Upper lobe of right lung (tissue), 1 donor: ENCODE measurements at places on chromosomes 4 and X.

GRCh38 chr4:99091216-99091575 lies 2.6 kb upstream of the ADH5 start:
- H3K36me3 ChIP-seq, result no peaks in the 10 kb centered on the region
- peak overlapping the region; percentile 96 for H3K27ac ChIP-seq
- H3K4me3 ChIP-seq, result no peak overlapping the region
- peaks cover 17% of the 10 kb centered on the region for H3K4me1 ChIP-seq
- H3K27me3 ChIP-seq, result no peaks in the 10 kb centered on the region

DNA sequence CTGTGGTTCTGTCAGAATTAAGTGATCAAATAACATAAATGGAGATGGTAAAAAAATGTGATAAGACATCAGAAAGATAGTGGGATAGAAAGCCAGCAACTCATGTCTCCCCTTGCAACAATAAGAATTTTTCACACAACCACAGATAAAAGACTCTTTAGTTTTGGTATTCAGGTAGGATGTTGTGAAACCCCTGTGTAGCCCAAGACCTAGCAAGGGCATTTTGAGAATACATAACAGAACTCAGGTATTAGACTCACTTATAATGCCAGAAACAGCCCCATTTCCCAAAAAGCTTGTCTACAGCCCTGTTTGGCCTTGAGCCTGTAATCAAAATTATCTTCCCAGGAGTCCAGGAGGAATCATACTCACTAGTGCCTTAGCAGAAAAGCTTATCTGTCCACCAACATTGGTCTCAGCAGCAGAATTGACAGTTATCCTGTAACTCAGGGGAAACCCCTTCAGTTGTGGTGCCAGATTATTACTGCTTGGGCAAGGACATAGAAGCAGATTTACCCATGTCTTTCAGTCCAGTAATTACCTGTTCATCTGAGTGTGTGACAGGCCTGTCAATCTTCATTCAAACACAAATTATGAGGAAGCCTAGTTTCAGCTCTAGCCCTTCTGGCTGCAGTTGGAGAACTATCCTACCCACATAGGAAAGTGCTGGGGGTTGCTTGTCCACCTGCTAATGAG lies 41.0 kb upstream of the UGT2B17 start:
- no peak overlapping the region for H3K4me3 ChIP-seq
- H3K36me3 ChIP-seq, result no peaks in the 10 kb centered on the region
- H3K4me1 ChIP-seq, result no peaks in the 10 kb centered on the region
- H3K27ac ChIP-seq, result no peak overlapping the region

GRCh38 chr4:139223682-139224317 lies 46.8 kb upstream of the ELF2 start:
- no peak overlapping the region for H3K27ac ChIP-seq
- no peaks in the 10 kb centered on the region for H3K4me1 ChIP-seq
- no peaks in the 10 kb centered on the region for H3K27me3 ChIP-seq
- no peak overlapping the region for H3K4me3 ChIP-seq
- H3K36me3 ChIP-seq, result no peaks in the 10 kb centered on the region
- DNase-seq, result no peak

DNA sequence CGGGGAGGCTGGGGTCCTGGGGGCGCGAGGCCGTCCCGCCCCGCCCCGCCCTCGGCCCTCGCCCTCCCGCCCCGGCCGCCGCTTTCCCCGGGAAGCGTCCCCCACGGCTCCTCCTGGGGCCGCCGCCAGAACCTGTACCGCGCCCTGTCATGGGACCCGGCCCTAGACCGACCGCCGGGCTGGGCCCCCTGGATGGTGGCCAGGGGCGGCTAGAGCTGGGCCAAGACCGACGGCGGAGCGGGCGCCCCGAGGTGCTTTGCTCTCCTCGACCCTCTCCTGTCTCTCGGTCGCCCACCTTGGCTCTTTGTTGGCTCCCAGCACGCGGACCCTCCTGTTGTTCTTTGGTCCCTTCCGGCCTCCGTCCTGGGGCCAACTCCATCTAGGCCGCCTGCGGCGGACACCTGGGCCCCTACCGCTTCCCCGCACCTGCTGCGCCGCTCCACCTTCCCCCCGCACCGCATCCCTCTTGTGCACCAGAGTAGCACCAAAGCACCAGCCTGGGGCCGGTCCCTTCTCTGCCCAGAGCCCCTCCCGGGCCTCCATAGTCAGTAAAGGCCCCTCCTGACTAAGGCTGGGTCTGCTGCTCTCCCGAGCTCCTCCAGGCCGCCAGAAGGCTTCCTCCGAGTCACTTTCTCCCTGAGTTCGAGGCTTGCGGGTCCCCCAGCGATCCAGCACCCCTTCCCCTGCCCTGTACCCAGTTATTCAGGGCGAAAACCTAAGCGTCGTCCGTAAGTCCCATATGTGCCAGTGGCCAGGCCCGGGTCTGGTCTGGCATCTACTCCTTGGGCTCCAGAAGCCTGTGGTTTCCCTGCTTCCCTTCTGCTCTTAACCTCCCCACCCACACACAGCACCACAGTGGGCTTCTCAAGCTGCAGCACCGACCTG lies 587 bp downstream of the TACC3 start:
- H3K4me1 ChIP-seq, result peaks cover 27% of the 10 kb centered on the region
- DNase-seq, result no peak
- peak overlapping the region; percentile 89 for H3K4me3 ChIP-seq
- no peaks in the 10 kb centered on the region for H3K27me3 ChIP-seq
- H3K36me3 ChIP-seq, result peaks cover 17% of the 10 kb centered on the region

DNA sequence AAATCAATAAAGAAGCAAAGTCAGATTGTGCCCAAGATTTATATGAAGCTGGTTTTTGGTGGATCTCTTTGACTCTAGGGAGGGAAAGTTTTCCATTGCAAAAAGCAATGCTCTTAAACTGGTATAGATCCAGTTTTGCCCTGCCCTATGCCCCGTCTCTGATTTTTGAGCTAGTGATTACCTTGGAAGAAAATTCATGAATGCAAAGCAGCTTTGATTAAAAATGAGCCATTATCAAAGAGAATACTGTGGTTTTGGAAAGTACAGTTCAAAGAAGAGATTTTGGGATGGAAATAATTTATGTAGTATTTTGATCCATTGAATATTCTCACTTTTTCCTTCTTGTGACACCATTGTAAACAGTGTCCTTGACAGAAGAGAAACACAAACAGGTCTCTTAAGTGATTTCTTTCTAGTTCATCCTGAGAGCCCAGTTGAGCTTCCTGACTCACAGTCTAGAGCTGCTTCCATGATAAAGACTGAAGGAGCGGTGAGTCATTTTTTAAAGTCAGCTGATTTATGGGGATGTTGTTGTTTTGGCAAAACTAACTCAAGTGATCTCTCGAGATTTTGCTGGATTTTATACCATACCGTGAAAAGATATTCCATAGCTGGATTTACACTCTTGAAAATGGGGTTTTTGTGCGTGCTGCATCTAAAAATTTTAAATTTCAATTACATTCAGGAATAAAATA lies 76.7 kb downstream of the AFF1 start:
- no peak for DNase-seq
- H3K4me1 ChIP-seq, result peaks cover 79% of the 10 kb centered on the region
- H3K4me3 ChIP-seq, result no peak overlapping the region
- no peaks in the 10 kb centered on the region for H3K27me3 ChIP-seq
- H3K27ac ChIP-seq, result peak overlapping the region; percentile 40
- H3K36me3 ChIP-seq, result no peaks in the 10 kb centered on the region

GRCh38 chrX:75361788-75362187 lies 87.9 kb downstream of the UPRT start:
- H3K36me3 ChIP-seq, result no peaks in the 10 kb centered on the region
- no peaks in the 10 kb centered on the region for H3K27me3 ChIP-seq
- H3K27ac ChIP-seq, result no peak overlapping the region
- H3K4me3 ChIP-seq, result no peak overlapping the region
- DNase-seq, result no peak
- no peaks in the 10 kb centered on the region for H3K4me1 ChIP-seq
